ENCODE measurements at places on chromosomes 7 and 10.

- no peak for DNase-seq
Observed at GRCh38 chr10:50972591-50972990, 87.2 kb upstream of the A1CF start.

- no peak for DNase-seq
Observed at GRCh38 chr10:133151543-133151972, 8.5 kb upstream of the KNDC1 start.

- DNase-seq = no peak
Observed at GRCh38 chr7:12370249-12370648, 33.4 kb downstream of the VWDE start.

GRCh38 chr7:42456756-42457276 lies 219.8 kb upstream of the GLI3 start:
- no peak for DNase-seq

DNA sequence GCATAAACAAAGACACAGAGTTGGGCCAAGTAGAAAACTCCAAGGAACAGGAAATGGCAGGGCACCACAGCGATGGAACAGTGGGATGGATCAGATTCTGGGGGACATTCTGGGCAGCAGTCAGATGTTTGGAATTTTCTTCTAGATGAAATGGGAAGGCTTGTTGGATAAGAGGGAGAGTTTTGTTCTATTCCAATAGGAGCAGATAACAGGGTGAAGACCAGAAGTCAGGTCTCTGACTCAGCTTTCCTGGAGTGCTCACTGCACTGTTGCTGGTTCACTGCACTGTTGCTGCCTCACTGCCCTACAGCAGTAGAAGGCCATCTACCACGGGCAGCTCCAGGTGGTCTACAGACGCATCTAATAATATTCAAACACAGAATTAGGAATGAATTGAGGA lies 135.6 kb downstream of the ATE1 start:
- no peak for DNase-seq

DNA sequence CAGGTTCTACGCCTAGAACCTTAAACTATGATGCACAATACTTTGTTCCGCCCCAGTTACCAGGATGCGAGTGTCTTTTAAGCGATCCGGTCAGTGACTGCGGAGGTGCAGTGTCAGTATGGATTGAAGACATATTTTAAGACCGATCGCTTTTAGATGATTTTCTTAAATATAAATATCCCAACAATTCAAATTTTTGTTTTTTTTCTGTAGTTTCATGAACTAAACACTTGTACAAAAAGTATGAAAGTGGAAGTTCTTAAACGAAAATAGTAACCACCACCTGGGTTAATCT lies 835 bp downstream of the COMMD3 start:
- no peak for DNase-seq

DNA sequence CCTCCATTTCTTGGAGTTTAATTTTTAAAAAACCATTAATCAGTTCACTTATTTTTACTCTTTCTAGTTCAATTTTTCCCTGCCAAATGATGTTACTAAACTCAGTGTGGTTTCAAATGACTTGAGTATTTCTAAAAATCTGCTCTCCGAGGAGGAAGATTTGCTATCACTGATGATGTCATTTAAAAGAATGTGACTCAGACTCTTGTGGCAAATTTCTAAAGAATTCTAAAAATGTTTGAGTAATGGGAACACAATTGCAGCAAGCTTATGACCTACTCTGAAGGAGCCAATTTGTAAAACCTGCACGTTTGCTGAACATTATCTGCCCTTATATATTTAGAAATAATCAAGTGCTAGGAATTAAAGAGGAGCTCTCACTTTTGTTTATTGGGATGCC lies 88.6 kb downstream of the SPAG6 start:
- peak; percentile 71 for DNase-seq

GRCh38 chr10:11157292-11158076 lies 139.8 kb downstream of the CELF2 start:
- no peak for DNase-seq

DNA sequence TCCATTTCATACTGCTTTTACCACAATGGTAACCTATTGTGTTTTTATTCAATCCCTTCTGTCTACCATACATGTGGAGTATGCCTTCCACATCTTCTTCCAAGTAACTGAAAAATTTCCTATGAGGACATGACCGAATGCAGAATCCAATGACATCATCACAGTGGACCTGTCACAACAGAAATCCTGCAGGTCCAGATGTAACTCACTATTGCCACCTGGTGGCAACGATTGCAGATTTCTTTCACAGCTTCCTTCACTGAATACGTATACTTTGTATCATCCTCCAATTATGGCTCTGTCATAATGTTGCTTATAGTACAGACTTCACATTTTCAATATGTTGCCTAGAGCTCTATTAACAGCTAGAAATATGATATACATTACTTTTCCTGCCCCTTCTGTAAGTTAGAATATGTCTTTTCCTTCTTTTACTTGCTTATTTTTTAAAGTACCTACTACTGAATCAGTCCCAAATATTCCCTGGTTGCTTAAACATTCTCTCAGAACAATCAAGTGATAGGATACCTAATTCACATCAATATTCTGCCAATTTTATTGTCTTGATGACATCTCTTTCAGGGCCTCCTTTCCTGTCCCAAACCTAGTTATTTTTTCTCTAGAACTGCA lies 45.4 kb downstream of the SLC13A1 start:
- DNase-seq = peak; percentile 53

- no peak for DNase-seq
Observed at GRCh38 chr7:141477865-141478264, 73.3 kb upstream of the AGK start.

GRCh38 chr7:772861-773621 lies 46.0 kb upstream of the PRKAR1B start:
- DNase-seq = no peak

- no peak for DNase-seq
Observed at GRCh38 chr10:121362026-121362425, 236.2 kb downstream of the FGFR2 start.

GRCh38 chr10:102826148-102826796 lies 10.9 kb downstream of the CYP17A1 start:
- DNase-seq = no peak

DNA sequence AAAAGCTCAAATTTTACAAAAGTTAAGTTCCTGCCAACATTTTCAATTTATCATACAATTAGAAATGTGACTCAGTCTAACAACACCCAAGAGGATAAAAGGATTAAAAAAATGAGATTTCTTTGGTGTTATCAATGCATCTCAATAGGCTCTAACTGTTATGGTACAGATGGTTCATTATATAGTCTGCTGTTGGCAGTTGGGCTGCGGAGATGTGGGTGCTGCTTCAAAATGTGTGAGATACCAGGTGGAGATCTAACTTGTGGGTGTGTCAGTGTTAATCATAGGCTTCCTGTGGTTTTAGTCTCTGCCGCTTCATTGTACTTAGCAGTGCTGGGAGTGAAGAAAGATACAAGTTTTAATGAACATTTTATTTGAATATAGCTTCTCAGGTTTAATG lies 231.2 kb downstream of the EXOC4 start:
- no peak for DNase-seq

GRCh38 chr10:79132681-79133381 lies 64.1 kb downstream of the ZMIZ1 start:
- no peak for DNase-seq

DNA sequence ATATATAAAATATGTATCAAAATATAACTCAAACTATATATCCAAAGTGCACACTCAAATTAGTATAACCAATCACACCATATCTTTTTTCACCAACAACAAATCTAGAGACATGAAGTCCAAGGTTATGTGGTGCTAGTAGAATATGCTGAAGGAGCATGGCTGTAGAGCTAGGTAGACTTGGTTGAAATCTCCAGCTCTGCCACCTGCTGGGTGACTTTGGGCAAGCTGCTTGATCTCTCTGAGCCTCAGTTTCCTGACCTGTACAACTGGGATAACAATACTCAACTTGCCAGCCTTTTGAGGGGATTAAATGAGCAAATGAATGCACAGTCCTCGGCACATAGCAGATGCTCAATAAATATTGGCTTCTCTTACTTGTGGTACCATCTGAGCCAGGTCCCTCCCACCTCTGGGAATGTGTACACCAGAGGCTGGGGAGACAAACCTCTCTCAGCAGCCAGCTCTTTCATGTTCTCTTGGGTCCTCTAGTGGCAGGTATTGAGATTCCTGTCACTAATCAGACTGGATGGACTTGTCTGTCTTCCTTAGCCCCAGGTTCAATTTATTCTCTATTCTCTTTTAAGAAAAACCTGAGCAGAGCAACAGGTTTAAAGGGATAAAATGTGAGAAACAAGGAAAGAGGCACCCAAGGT lies 94.3 kb upstream of the PDE1C start:
- DNase-seq = no peak

GRCh38 chr7:121085922-121086321 lies 97.4 kb downstream of the CPED1 start:
- DNase-seq = no peak

- DNase-seq = no peak
Observed at GRCh38 chr7:141737118-141737835, 881 bp upstream of the SSBP1 start.

GRCh38 chr10:26025523-26025922 lies 91.5 kb downstream of the MYO3A start:
- DNase-seq = no peak

DNA sequence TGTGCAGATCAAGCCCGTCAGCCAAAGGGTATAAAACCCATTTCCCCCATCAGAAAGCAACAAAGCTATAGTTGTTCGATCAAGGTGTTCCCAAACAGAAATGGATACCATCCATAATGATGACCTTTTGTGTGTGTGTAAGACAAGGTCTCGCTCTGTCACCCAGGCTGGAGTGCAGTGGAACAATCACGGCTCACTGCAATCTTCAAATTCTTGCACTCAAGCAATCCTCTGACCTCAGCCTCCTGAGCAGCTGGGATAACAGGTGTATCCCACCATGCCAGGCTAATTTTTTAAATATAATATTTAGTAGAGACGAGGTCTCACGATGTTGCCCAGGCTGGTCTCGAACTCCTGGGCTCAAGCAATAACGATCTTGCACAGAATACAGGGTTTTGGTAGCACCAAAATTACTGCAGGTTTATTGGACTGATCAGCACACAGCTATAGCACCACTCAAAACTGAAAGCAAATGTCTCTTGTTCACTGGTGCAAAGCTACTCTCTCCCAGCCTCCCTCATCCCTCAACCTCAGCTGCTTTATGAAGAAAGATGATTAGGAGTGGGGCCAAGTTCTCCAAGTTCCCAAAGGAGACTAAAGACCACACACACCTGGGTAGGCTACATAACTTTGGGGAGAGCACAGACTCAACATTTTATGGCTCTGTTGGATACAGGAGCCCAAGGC lies 80.5 kb downstream of the ABI1 start:
- no peak for DNase-seq

- no peak for DNase-seq
Observed at GRCh38 chr7:103613655-103614642, 167.9 kb upstream of the SLC26A5 start.

DNA sequence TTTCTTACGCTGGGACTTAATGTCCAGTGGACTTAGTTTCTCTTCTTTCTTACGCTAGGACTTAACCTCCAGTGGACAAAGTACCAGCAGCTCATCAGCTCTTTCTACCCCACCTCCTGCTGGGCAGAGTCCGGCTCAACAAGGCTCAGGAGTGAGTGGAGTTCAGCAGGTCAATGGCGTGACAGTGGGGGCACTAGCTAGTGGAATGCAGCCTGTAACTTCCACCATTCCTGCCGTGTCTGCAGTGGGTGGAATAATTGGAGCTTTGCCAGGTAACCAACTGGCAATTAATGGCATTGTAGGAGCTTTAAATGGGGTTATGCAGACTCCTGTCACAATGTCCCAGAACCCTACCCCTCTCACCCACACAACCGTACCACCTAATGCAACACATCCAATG lies 199.7 kb downstream of the MLLT10 start:
- no peak for DNase-seq

GRCh38 chr7:130655286-130655685 lies 13.3 kb downstream of the COPG2 start:
- DNase-seq = no peak

GRCh38 chr7:41199136-41199535 lies 503.8 kb downstream of the INHBA start:
- DNase-seq = no peak

GRCh38 chr10:18710201-18710653 lies 51.0 kb downstream of the ARL5B start:
- DNase-seq = no peak

GRCh38 chr7:2553831-2554581 lies 1.3 kb downstream of the BRAT1 start:
- DNase-seq = no peak

GRCh38 chr7:130396109-130396508 lies 15.8 kb downstream of the CPA1 start:
- no peak for DNase-seq

- no peak for DNase-seq
Observed at GRCh38 chr10:63976538-63976937, 455.3 kb downstream of the REEP3 start.

DNA sequence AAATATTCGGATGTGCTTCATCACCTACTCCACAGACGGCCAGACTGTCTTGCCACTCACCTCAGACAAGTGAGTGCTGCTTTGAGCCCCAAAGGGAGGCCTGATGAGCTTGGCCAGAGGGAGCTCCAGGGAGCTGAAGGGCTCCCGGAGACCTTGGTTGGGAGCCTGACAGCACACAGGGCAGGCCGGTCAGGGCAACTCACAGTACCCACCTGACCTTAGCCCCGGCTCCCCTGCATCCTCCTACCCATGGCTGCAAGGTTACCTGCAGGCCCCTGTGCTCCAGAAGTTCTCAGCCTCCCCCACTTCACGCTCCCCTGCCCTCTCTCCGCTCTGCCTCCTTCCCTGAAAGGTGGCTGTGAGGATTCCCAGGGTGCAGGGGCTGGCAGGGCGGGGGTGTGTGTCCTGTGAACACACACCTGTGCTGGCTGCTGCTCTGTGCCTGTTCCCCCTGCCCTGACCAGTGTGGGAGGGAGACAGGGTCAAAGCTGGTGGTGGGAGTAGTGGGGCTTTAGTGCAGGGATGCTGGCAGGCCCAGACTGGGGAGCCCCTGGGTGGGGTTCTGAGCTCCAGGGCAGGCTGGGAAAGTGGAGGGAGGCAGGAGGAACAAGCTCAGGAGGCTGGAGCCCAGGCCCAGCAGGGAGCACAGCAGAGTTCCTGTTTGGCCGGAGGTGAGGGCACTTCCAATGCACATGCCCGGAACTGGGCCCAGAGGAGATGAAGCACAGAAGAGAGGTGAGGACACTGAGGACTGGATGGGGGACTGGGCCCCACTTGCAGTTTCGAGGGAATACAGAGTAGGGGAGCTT lies 7.2 kb downstream of the ANTXRL start:
- no peak for DNase-seq

- no peak for DNase-seq
Observed at GRCh38 chr10:12214763-12215218, 18.8 kb downstream of the CDC123 start.

GRCh38 chr10:73806176-73806950 lies 5.0 kb downstream of the NDST2 start:
- no peak for DNase-seq

DNA sequence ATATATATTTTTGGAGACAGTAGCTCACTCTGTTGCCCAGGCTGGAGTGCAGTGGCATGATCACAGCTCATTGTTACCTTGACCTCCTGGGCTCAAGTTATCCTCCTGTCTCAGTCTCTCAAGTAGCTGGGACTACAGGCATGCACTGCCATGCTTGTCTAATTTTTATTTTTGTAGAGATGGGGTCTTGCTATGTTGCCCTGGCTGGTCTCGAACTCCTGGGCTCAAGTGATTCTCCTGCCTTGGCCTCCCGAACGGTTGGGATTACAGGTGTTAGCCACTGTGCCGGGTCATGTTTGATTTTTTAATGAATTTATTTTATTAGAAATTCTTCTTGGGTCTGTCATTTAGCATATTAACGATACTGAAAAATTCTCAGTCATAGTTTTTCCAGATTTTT lies 70.5 kb downstream of the TMEM270 start:
- no peak for DNase-seq

GRCh38 chr7:23264916-23265458 lies 18.4 kb downstream of the GPNMB start:
- no peak for DNase-seq

Data from HS-5 (cell line).